ENCODE measurements at places on chromosomes 5 and 9.

DNA sequence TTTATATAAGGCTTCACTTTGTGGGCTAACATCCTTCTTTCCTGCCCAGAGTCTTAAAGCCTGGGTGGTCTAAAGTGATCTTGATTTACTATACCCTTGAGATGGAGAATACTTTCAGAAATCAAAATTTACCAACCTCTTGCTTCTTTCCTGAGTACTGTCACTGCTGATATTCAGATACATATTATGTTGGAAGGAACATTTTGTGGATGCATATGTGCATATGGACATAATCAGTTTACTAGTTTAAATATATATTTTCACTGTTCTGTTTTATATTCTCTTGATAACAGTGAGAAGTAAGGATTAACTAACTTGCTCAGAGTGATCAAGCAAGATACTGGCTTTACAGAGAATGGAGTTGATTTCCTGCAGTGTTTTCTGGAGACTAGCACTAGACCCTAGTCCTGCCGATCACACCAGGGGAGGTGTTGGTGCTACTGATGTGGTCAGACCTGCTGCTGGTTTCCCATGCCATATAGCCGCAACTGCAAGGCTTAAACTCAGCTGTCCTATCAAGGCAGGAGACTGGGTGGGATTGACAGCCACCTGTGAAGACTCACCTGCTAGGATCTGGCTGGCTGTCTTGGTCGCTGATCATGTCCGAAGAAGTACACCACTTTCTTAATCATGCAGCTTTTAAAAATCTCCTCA lies 57.6 kb downstream of the SLF1 start:
- DNase-seq = no peak

GRCh38 chr9:132645711-132646110 lies 24.1 kb downstream of the DDX31 start:
- DNase-seq = no peak

DNA sequence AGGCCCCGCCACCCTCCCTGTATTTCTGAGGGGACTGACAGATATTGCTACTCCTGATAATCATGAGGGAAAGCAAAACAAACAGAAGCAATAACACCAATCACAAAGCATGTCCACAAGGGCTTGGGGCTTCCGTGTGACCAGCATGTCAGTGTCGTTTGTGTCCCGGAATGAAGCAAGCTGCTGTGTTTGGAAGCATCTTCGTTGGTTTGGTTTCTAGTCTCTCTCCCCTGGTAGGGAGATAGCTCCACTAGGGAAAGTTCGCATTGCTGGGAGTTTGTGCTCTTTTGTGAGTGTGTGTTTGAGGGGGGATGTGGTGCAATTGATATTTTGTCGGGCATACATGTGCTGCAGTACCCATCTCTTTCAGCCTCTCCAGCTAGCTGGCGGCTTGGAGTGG lies 1.4 kb downstream of the GRIA1 start:
- DNase-seq = no peak

- no peak for DNase-seq
Observed at GRCh38 chr9:2180704-2181103, 165.6 kb downstream of the SMARCA2 start.

GRCh38 chr5:139565411-139566305 lies 4.5 kb downstream of the UBE2D2 start:
- no peak for DNase-seq

Measured in NCI-H460 (cell line).